ENCODE measurements at places on chromosomes 6 and 20.

DNA sequence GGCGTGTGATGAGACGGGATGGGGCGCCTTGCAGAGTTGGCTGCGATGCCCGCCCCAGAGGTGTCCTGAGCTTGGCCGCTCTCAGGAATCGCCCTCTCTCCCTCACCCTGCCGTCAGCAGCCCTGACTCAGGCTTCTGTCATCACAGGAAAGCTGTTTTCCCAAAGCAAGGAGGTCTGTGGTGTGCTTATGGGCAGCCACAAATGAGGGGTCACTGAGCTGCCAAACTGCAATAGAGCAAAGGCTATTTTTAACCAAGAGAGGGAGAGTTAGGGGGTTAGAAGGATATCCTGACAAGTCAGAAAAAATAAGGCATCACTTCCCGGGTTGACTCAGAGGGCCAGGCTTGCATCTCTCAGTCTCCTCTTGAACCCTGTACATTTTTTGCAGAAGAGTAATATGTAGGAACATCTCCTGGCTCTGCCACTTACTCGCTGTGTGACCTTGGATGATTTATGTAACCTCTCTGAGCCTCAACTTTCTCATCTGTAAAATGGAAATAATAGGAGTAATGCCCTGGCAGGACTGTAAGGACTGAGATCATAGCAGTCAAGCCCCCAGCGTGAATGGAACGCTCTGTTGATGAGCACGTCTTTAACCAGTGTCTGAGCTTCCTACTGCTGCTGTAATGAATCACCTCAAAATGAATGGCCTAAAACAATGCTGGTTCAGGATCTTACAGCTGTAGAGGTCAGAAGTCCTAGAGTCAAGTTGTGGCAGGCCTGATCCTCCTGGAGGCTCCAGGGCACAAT, 181.9 kb downstream of the NFATC2 start:
- no peak for DNase-seq

DNA sequence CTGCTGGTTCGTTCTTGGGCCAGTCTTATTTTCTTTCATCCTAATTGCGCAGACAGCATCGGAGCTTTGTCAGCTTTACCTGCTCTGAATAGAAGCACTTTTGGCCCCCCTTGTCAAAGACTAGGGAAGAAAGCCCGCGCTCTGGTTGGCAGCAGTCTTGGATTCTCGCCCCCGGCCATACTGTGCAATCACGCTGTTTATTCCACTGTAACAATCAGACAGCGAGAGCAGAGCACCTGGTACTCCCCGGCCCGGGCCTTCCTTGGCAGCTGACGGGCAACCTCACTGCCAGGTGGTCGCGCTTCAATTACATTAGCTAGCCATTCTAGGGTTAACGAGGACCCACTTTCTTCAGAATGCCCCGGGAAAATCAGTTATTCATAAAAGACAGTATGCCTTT, 72.6 kb downstream of the INSM1 start:
- no peak for DNase-seq

DNA sequence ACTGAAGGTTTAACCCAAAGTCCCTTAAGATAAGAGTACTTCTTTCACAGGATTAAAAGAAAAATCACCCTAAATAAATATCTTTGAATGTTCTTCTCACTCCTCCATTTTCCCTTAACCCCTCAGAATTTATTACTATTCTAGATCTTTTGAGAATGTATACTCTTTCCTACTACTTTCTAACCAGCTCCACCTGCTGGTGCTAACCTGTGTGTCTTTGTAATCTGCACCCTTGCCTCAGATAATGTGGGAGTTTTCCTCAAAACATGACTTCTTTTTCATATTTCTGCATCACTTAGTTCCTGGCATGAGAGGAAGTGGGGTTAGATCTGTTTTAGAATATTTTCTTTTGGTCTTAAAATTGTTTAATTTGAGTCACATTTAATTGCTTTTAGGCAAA, 394.2 kb downstream of the BMP2 start:
- no peak for DNase-seq

GRCh38 chr6:153563001-153563400, 431.9 kb upstream of the RGS17 start:
- DNase-seq = no peak

DNA sequence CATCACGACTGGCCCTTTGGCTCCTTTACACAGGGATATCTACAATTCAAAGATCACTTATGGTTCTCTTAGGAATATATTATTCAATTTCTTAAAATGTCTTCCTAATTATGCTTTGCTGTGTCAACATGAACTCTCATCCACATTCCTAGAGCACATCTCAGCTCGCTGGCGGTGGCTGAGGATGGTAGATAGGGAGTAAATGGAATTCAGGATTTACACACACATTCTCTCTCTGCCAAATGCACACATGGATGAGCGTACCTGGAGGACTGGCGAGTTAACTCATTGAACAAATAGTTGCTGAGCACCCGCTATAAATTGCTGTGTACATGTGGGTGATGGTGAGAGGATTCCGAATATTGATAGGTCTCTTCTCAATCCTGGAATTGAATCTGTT, 4.8 kb upstream of the MRPS10 start:
- DNase-seq = no peak

DNA sequence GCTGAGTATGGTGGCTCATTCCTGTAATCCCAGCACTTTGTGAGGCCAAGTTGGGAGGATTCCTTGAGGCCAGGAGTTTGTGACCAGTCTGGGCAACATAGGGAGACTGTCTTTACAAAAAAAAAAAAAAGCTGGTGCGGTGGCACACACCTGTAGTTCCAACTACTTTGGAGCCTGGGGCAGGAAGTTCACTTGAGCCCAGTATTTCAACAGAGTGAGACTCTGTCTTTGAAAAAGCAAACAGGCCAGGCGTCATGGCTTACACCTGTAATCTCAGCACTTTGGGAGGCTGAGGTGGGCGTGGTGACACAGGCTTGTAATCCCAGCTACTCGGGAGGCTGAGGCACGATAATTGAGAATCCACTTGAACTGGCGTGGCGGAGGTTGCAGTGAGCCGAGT, 28.7 kb downstream of the MYBL2 start:
- no peak for DNase-seq

DNA sequence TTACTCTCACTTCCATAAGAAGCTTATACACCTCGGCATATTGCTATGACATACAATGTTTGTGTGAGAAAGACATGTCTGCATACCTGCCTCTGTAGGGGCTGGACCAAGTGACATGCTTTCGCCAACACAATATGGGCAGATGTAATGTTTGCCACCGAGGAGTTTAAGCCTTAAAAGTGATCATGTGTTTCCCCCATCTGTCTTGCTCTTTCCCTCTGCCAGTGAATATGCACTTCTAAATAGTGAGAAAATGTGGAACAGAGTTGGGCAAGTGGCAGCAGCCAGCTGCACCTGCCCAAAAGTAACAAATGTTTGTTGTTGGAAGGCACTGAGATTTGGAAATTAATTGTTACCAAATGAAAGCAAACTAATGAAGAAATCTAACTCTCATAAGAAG, 274.8 kb upstream of the BTBD3 start:
- DNase-seq = no peak

DNA sequence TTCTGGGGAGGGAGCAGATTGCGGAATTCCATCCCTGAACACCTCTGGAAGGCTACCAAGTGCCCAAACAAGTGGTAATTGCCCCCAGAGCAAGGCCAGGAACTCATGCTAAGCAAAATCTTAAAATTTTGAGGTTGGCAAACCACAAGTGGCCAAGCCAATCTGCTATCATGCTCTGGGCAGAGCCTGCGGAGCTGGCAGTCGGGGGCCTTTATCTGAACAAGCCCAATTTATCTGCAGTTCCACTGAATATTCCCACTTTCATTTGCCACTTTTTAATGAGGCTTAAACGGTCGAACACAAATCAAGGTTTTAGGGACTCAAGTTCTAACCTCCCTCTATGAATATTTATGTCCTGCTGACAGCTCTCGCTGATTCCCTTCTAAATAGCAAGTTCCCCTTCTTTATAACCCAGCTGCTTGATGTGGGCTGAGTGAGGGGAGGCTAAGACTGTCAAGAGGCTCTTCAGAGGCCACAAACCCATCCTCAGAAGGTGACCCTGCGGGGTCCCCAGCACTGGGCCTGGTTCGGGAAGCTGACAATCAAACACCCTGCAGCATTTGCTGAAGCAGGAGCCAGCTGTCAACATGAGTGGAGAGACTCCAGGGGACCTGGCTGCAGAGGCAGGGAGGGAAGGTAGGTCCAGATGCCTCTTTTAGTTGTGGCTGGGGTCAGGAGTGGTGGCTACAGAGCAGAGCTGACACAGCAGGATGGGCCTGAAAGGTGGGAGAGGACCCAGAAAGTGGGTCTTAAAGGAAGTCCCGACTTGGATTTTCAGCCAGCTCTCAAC, 11.9 kb downstream of the CCDC167 start:
- no peak for DNase-seq

DNA sequence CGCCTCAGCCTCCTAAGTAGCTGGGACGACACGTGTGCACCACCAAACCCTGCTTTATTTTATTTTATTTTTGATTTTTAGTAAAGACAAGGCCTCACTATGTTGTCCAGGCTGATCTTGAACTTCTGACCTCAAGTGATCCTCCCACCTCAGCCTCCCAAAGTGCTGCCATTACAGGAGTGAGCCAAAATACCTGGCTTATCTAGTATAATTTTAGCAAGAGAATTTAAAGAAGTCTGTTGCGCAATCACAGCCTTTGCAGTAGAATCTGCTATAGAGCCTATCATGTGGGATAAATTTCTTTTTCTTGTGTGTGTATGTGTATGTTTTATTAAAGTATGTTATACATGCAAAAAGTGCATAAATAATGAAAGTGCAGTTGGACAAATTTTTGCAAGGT, 92.1 kb upstream of the ANKEF1 start:
- no peak for DNase-seq

DNA sequence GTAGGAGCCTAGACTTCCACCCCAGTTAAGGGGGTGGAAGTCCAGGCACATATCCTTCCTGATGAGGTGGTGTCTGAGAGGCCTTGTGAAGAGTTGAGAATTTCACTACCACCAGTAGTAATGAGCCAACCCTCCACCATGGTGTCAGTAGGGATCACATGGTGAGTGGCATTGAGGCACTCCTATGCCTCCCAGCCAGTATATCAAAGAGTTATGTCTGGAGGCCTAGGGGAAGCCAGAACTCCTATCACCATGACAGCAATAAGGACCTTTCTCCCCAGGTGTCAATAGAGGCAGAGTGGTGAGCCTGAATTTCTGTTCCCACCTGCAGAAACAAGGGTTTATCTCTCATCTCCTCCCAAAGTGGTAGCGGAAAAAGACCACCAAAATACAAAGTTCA, 106.6 kb upstream of the ADTRP start:
- no peak for DNase-seq

DNA sequence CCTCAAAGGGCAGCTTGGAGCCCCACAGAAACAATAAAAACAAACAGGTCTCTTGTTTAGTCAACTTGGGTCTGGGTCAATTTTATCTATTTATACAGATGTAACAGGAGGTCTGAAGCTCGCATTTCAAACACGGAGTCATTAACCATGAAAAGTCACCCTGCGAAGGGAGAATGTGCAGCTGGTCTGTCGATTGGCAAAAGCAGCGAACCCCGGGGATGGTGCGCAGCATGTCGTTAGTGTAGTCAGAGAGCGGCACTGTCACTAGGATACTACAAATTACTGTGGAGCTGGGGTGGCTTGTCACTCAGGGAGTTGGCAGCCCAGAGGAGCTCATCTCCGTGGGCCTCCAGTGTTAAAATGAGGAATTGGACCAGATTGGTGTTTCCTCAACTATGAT, 190.4 kb upstream of the ARG1 start:
- no peak for DNase-seq

GRCh38 chr6:148001844-148002642, 340.6 kb upstream of the SASH1 start:
- no peak for DNase-seq

- DNase-seq = no peak
Observed at GRCh38 chr6:107817784-107818183, 6.3 kb downstream of the SCML4 start.

- DNase-seq = no peak
Observed at GRCh38 chr6:4848382-4849068, 72.3 kb downstream of the CDYL start.

DNA sequence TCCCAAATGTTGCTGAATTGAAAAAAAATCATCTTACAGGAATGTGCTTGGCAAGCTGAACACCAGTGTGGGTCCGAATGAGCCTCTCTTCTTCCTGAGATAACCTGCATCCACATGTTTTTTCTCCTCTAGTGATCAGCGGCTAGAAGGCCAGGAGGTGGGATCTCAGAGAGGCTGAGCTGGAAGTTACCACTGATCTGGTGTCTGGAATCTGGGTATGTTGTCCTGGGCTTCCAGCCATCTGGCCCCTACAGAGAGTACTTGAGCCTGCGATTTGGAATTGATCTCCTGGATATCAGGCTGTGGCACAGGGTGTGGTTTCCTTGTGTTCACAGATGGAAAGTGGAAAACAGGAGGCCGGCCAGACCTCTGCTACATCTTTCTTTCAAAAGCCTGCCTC, 35.9 kb downstream of the SULF2 start:
- no peak for DNase-seq

DNA sequence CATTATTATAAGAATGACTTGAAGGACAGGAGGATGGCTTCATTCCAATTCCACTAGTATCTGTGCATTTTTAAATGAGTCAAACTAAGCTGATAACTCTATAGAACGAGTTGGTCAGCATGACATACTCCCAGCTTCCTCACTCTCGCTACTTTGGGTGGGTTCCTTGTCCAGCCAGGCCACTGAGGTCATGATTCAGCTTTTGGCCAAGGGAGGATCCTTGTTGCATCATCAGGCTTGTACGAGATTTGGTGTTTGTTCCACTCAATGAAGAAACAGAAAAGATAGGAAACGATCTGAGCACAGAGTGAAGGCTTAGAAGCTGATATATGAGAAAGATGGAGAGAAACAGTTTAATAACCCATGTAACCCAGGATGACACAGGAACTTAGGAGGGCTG, 19.8 kb downstream of the NEDD9 start:
- no peak for DNase-seq

DNA sequence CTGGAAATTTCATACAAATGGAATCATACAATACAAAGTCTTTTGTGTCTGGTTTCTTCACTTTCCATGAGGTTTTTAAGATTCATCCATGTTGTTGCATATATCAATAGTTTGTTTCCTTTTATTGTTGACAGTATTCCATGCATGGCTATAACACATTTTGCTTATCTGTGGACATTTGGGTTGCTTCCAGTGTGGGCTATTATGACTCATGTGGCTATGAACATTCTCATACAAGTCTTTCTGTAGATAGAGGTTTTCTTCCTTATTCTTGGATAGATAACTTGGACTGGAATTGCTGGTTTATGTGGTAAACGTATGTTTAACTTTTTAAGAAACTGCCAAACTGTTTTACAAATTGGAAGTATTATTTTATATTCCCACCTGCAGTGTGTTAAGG, 30.0 kb upstream of the KIF6 start:
- no peak for DNase-seq

All from activated CD4-positive, alpha-beta T cell treated with anti-CD3 and anti-CD28 coated beads, Interleukin-2, Interleukin-4, amounts not matched to agents 100 ng/mL and 50 ng/mL, durations not matched to agents 16 hours and 8 hours (primary cell).